ENCODE measurements at places on chromosomes 11 and 22. TPM values are rescaled to one million over a fixed set of nuclear protein-coding genes. Genes with fewer than 3 reads are reported as not detected.
A peak's percentile ranks its signal among the peaks of the same experiment; 100 is the strongest.

Gene XKR3
- total RNA-seq = not detected

Gene TSGA10IP
- not detected for total RNA-seq

Gene DEFB131B
- not detected for total RNA-seq

Gene CTTN
- total RNA-seq = 249 TPM

Gene RAB38
- total RNA-seq = 1.6 TPM

DNA sequence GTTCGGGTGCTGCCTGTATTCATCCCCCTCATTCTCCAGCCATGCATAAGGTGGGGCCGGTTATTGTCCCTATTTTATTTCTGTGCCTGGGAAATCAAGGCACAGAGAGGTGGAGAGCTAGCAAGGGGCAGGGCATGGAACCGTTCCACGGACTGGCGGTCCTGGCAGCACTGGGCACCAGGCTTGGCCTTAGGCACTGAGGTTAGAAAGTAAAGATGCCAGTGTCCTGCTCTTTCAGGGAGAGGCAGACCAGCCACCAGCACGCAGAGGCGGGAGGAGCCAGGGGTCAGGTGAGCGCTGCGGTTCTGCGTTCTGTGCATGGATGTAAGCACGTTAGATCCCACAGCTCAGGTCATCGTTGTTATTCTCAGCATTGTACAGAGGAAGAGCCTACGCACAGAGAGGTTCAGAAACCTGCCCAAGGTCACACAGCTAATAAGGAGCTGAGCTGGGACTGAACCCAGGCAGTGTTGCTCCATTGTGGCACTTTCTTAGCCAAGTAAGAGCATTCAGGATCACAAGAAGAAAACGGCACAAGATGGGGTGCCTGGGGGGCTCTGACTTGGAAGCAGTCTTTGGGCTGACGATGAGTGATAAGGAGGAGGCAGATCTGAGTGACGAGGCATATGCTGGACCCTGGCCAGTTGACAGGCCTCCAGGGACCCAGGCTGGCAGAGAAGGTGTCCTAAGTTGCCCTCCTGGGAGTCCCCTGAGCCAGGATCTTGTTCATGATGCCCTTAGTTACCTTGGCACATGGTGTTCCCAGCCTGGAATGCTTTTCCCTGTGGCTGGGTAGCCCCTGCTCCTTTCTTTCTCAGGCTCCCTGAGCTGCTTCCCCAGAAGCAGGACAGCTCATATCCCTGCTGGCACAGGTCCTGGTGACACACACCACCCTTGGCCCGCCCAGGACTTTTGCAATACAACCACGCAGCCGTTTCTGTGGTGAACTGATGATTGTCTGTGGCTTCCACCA is 41.1 kb downstream of the OSBPL5 start:
- DNase-seq = peak; percentile 80
- H3K27me3 ChIP-seq = no peaks in the 10 kb centered on the region
- peaks cover 20% of the 10 kb centered on the region for H3K4me1 ChIP-seq
- H3K36me3 ChIP-seq = no peaks in the 10 kb centered on the region

- no peaks in the 10 kb centered on the region for H3K36me3 ChIP-seq
- H3K27ac ChIP-seq = no peak overlapping the region
- H3K27me3 ChIP-seq = no peaks in the 10 kb centered on the region
- DNase-seq = no peak
- H3K4me3 ChIP-seq = no peak overlapping the region
Measured at GRCh38 chr11:6437993-6438392, 2.8 kb downstream of the HPX start.

- no peaks in the 10 kb centered on the region for H3K4me1 ChIP-seq
Measured at GRCh38 chr22:47835726-47836125, 1073.3 kb downstream of the TBC1D22A start.

- H3K27me3 ChIP-seq = no peaks in the 10 kb centered on the region
- H3K4me1 ChIP-seq = no peaks in the 10 kb centered on the region
- no peak overlapping the region for H3K27ac ChIP-seq
- H3K36me3 ChIP-seq = no peaks in the 10 kb centered on the region
Measured at GRCh38 chr11:20038412-20038811, 121.9 kb downstream of the DBX1 start.

DNA sequence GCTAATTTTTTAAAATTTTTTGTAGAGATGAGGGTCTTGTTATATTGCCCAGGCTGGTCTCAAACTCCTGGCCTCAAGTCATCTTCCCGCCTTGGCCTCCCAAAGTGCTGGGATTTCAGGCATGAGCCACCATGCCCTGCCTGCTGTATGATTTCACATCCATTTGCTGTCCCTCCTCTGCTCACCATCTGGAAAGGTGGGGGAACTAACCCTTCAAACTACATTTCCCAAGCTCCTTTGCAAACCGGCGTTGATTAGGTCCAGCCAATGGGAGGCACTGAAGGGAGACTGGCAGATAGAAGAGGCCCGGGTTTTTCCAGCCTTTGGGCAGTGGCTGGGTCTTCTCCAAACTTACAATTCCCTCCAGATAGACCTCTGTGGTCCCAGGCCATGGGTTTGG is 19.3 kb downstream of the RFPL1 start:
- H3K27ac ChIP-seq = no peak overlapping the region
- no peaks in the 10 kb centered on the region for H3K27me3 ChIP-seq
- no peaks in the 10 kb centered on the region for H3K36me3 ChIP-seq
- peak; percentile 24 for DNase-seq
- no peaks in the 10 kb centered on the region for H3K4me1 ChIP-seq

- H3K36me3 ChIP-seq = no peaks in the 10 kb centered on the region
- no peak overlapping the region for H3K4me3 ChIP-seq
- DNase-seq = no peak
- H3K4me1 ChIP-seq = no peaks in the 10 kb centered on the region
Measured at GRCh38 chr11:70371241-70371640, 27.1 kb upstream of the CTTN start.

DNA sequence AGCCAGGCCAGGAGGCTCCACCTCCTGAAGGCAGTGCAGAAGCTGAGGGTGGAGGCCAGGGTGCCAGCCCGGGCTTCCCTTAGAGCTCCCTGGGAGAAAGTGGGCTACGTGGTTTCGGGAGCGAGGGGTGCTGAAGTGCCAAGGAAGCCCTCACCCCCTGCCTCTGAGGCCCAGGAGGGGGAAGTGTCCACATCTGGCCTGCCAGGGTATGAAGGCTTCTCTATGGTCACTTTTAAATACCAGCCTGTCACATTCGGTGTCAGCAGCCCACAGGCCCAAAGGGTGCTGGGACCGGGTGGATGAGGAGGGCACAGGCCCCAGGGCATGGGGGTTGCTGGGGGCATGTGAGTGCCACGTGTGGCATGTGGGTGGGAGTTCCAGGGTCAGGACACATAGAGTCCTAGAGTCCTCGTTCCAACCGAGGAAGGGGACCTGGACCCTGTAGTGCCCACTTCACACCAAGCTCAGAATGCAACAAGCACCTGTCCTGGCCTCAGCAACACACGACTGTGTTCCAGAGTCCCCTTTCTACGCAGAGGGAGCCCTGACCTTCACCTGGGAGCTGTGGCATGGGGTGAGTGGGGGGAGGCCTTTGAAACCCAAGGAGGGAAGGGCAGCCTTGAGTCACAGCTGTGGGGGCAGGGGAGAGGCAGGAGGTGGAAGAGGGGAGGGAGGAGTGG is 1.7 kb downstream of the SHISA8 start:
- DNase-seq = no peak
- peaks cover 9% of the 10 kb centered on the region for H3K4me1 ChIP-seq
- no peak overlapping the region for H3K4me3 ChIP-seq
- H3K36me3 ChIP-seq = no peaks in the 10 kb centered on the region

DNA sequence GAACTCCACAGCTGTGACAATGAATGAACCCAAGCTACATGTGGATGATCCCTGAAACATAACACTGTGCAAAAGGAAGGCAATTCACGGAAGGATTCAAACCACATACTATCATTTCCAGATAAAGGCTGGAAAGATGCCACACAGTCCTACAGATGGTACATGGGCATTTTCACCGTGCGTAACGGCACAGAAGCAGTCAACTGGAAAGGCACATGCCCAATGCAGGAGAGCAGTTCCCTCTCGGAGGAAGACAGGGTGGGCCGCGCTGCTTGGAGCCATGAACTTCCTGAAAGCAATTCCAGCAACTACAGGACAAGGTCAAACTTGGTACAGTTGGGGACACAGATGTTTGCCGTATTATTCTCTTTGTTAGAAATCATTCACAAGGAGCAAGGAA is 103.7 kb downstream of the SHANK2 start:
- no peaks in the 10 kb centered on the region for H3K27me3 ChIP-seq
- H3K36me3 ChIP-seq = no peaks in the 10 kb centered on the region
- no peak for DNase-seq
- no peak overlapping the region for H3K4me3 ChIP-seq

DNA sequence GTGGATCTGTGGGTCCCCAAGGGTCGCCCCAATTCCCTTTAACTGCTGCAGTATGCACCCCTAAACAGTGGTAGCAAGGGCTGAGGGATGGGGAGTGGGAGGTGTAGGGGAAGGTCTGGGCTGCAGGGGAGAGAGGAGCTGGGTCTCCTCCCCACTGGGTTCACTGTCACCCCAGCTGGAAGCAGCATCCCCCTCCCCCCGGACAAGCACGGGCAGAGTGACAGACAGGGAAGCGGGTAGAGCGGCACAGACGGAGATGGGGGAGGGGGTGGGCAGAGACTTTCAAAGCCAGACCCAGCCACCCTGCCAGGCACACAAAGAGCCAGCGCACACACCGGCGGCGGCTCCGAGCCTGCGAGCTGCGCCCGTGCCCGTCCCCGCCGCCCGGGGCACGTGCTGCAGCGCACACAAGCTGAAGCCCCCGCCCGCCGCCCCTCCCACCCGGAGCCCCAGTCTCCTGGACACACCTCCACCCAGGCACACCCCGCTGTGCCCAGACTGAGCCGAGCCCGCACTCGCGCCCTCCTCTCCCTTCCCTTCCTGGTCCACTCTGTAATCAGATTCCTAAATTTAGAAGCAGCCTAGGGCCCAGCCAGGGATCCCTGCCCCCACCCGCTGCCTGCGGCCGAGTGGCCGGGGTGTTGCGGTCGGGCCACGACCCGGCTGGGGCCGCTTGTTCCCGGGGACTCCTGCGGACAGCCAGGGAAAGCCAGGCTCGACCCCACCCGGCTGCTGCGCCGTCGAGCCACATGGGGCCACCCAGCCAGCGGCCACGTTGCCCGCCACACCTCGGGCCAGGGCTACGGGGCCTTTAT is 935 bp upstream of the RCOR2 start:
- H3K27ac ChIP-seq = peak overlapping the region; percentile 84
- DNase-seq = peak; percentile 90
- peaks cover 35% of the 10 kb centered on the region for H3K4me1 ChIP-seq
- H3K4me3 ChIP-seq = peak overlapping the region; percentile 50

DNA sequence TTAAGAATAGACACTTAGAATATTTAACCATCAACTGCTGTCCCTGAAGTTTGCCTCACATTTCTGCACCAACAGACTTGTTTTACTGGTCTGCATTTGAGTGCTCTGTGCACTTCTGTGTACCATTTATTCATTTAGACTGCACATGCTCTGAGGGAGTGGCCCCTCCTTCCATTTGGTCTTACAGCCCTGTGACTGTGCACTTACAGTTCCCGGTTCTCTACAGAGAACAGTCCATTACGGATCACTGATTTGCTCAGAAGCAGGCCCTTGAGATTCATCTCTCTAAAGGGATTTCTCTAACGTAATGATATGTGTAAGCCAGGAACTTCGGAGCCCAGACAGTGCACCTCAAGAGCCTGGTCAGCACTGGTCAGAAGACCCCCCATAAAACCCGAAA is 247.3 kb upstream of the BLID start:
- H3K4me3 ChIP-seq = no peak overlapping the region
- no peak for DNase-seq
- no peaks in the 10 kb centered on the region for H3K4me1 ChIP-seq
- no peaks in the 10 kb centered on the region for H3K36me3 ChIP-seq
- no peak overlapping the region for H3K27ac ChIP-seq
